ENCODE measurements at places on chromosomes 1 and 21.

DNA sequence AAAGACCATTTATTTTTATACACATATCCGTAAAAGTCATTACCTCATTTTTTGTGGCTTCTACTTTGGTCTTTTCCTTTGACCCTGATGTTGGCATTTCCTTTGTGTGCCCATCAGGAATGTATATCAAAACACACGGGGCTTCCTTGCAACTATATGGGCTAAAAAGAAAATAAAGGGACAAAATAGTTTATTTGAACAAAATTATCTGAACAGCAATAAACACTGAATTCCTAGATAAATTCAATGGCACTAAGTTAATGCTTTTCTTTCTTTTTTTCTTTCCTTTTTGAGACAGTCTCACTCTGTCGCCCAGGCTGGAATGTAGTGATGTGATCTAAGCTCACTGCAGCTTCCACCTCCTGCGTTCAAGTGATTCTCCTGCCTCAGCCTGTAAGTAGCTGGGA, 45.2 kb downstream of the EPRS1 start:
- no peak for DNase-seq

GRCh38 chr1:64295561-64295960, 92.1 kb downstream of the UBE2U start:
- DNase-seq = no peak

GRCh38 chr1:105664495-105664894, 1392.0 kb upstream of the PRMT6 start:
- no peak for DNase-seq

GRCh38 chr1:245771511-245772281, 616.9 kb downstream of the KIF26B start:
- peak; percentile 82 for DNase-seq

GRCh38 chr21:41074396-41075184, 93.4 kb upstream of the BACE2 start:
- no peak for DNase-seq

GRCh38 chr1:108679586-108680213, 12.4 kb upstream of the PRPF38B start:
- DNase-seq = no peak

- DNase-seq = no peak
These were observed 2.4 kb upstream of the PDXK start for GRCh38 chr21:43716376-43717165.

- no peak for DNase-seq
These were observed 59.7 kb upstream of the TNFSF4 start for GRCh38 chr1:173266841-173267240.

DNA sequence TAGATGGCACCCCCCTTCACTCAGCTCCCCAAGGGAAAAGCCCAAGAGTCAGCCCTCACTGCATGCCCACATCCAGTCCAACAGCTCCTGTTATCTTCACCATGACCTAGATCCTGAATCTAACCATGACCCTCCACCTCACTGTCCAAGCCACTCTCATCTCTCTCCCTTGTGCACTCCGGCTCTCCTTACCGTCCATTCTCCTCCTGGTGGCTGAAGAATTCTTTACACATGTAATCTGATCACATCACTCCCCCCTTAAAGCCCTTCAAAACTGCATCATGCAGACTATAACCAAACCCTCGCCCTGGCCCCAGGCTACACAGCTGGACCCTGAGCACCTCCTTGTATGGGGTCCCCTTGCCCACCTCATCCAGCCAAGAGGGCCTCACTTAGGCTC, 14.0 kb upstream of the PAQR7 start:
- no peak for DNase-seq

- no peak for DNase-seq
These were observed 4.4 kb upstream of the CD48 start for GRCh38 chr1:160716013-160716412.

DNA sequence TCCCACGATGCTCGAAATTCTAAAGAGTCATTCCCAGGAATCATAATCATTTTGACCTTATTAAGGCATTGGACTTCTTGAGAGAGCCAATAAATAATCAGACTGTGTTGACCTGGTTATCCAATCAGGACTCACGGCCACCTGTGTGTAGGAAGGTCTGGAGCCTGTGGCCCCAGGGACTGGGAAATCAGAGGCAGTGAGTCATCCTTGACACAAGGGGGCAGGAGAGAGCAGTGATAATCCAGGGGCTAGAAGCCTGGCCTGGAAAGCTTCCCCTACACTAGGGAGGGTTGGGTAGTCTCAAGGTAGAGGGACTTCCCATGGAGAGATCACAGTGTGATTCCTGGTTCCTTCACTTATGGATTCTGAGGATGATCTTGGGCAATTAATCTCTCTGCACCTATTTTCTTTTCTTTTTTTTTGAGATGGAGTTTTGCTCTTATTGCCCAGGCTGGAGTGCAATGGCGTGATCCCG, 4.7 kb downstream of the MR1 start:
- DNase-seq = no peak

- no peak for DNase-seq
These were observed 96.2 kb downstream of the ZMYM4 start for GRCh38 chr1:35364741-35365140.

GRCh38 chr1:111334169-111334568, 43.5 kb downstream of the CHIA start:
- peak; percentile 11 for DNase-seq

DNA sequence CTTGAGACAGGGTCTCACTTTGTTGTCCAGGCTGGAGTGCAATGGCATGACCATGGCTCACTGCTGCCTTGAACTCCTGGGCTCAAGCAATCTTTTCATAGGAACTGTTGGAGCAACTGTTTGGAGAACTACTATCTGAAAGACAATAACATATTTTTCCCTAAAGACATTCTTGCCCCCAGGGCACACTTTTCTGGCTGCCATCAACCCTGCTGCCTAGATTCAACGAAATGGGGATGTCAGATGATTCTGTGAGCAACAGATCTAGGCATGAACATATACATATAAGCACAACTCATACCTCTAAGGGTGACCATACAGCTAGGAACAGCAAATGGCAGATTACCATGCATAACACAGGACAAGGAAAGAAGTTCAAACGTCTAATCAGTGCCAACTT, 27.4 kb downstream of the JAK1 start:
- no peak for DNase-seq

DNA sequence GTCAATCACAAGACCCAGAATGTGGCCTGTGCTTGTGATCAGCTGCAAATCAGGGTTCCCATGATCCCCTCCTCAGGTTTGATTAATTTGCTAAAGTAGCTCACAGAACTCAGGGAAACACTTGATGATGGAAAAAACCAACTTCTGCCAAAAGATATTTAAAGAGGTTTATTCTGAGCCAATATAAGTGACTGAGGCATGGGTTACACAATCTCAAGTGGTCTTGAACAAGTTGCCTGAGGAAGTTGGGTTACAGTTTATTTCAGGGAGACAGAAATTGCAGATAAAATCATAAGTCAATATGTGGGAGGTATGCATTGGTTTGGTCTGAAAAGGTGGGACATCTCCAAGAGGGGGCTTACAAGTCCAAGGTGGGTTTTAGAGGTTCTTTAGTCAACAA, 243.1 kb downstream of the S1PR1 start:
- no peak for DNase-seq

DNA sequence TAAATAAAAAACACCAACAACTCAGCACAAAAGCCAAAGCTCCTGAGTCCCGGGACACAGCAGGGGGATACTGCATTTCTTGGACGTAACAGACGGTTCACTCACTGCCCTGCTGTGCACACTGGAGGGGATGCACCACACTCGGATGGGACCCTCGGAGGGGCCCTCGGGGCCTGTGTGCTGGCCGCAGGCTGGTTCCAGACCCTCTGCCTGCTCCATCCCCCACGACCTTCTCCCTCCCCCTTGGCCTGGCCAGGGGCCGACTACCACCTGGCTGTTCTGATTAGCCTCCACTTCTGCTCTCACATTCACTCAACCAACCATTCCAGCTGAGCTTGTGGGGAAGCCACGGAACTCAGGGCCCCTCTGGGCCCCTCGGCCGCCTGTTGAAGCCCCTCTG, 64.9 kb downstream of the ACOT7 start:
- no peak for DNase-seq

GRCh38 chr1:68255301-68255700, 23.0 kb upstream of the WLS start:
- DNase-seq = no peak

GRCh38 chr1:87064986-87065385, 150.6 kb downstream of the HS2ST1 start:
- no peak for DNase-seq

DNA sequence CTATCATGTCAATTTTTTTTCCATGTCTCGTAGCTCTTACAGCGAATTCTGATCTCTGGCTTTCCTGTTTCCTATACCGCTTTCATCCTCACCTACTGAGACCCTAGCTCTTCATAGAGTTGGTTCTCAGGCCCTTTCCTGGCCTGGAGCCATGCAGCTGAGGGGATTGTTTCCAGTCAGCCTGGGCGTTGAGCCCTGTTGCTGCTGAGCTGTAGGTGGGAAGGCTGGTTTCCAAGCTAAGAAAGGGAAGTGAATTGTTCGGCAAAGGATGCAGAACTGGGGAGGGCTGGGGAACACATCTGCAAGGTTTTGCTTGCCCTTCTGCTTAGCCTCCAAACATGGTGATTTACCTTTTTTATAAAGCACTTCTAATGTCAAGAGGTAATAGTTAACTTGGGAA, 41.5 kb downstream of the SPATA46 start:
- no peak for DNase-seq

DNA sequence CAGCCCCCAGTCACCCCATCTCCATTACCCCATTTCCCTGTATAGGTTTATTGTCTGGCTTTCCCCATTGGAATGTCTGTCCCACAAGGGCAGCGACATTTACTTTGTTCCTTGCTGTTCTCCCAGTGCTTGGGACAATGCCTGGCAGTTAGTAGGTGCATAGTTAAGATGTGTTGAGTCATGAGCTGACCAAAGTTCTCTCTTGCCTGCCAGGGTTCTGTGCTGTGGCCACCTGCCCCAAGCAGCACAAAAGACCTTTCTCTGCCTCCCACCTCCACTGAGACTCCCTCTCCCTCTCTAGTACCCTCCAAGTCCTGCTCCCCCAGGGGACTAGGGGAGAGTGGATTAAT, 40.0 kb downstream of the TMCO4 start:
- no peak for DNase-seq

DNA sequence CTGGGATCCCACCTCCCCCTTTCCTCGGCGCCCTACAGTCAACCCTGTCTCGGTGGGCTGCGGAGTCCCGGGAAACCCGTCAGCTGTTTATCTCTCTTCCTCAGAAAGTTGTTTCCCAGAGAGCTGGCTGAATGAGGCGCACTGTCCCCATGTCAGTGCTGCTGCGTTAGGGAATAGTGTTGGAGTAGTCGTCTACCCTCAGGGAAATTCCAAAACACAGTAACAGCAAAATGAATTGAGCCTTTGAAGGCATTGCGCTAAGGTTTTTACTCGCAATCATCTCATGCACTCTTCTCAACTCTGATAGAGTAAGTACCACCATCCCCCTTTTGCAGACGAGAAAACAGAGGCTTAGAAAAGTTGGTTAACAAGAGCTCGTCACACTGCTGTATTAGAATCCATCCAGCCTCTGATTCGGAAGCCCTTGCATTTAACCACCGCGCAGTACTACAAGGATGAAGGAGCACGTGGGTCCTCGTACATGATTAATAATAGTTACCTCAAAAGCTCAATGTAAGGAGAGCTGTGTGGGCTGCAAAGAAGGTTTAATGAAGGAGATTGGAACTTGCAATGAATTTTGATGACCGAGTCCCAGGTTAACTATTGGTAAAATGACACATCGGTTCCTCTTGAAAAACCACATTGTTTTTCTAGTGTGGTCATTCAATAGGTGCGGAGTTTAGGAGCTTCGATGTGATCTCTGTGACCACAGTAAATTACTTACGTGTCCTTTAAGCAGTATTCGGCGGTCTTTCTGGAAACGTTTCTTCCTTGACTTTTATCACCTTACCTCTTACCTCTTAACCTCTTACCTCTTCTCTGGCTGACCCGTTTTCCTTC, 788 bp upstream of the EDEM3 start:
- DNase-seq = peak; percentile 1

GRCh38 chr1:51491166-51491981, 27.7 kb downstream of the EPS15 start:
- DNase-seq = no peak

GRCh38 chr1:28160782-28161266, 15.7 kb downstream of the PTAFR start:
- DNase-seq = peak; percentile 65

DNA sequence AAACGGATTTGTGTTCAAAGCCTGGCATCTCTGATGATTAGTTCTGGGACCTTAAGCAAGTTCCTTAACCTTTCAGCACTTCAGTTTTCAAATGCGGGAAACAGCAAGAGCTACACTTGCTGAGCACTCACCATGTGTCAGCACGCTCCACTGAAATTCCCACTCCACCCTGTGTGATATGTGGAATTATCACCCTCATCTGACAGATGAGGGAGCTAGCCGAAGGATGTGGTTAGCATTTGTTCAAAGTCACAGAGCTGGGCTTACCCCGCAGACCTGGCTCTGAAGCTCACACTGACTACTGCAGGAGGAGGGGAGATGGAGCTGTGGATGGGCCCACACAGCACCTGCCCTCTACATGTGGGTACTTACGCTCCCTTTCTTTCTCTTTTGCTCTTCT, 29.1 kb downstream of the IL12RB2 start:
- no peak for DNase-seq

- no peak for DNase-seq
These were observed 19.2 kb upstream of the CDK18 start for GRCh38 chr1:205484985-205485967.

DNA sequence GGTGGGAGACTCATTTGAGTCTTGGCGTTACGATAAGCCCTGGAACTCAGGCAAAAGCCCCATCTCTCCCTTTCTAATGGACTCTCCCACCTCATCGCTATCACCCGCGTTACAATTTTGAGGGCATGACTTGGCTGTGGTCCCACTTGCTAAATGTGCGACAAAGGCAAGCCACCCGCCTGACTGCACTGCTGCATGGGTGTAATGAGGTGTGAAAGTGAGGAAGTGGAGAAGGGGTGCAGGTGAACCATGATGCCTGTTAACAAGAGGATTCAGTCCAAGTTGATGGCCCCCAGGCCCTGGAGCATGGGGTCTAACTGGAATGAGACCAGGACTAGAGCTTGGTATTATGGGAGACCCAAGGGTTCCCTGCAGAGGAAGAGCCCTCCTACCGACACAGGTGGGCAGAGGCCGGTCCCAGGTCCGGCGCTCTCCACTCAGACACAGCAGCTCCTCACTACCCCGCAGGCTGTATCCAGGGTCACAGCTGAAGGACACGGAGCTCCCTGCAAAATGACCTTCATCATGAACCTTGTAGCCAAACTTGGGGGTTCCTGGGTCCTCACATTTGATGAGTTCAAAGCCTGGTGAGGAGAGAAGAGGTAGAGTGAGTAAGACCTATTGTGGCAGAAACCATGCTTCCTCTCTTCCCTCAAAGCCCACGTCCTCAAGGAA, 165.4 kb upstream of the HMGB4 start:
- no peak for DNase-seq

DNA sequence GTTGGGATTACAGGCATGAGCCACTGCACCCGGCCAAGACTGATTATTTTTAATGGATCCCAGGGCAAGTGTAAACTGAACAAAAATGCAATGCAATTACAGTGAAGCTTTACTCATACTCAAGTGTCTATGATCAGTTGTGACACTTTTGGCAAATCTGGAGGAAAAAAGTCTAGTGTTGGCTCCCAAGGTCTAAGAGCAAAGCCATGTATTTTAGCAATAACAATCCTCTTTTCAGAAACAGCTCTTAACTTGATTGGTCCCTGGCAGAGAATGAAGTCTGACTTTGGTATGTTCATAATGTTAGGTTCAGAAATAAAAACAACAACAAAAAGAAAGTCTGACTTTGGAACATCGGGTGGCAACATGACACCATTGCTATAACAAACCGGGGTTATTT, 40.2 kb upstream of the C1orf53 start:
- no peak for DNase-seq

- no peak for DNase-seq
These were observed 17.5 kb downstream of the PDE9A start for GRCh38 chr21:42670884-42671283.

GRCh38 chr1:245550720-245551043, 395.9 kb downstream of the KIF26B start:
- DNase-seq = no peak

Data from AG04450 (cell line).